ENCODE measurements at places on chromosomes 12 and 14.

DNA sequence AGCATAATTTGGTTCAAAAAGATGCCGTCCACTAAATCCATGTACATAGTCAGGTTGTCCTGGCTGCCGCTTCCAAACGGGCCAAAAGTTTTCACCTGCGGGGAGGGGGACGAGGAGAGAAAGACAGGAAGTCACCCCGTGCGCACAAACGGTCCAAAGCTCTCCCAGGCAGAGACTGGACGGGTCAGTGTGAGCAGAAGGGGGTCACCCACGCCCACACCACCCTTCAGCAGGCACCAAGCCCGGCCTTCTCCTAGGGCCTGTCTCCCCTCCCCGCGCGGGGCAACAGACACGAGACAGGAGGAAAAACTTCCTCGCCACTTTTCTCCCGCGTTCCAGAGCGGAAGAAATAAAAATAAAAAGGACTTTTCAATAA lies 888 bp downstream of the CCDC88C start:
- no peak for DNase-seq

DNA sequence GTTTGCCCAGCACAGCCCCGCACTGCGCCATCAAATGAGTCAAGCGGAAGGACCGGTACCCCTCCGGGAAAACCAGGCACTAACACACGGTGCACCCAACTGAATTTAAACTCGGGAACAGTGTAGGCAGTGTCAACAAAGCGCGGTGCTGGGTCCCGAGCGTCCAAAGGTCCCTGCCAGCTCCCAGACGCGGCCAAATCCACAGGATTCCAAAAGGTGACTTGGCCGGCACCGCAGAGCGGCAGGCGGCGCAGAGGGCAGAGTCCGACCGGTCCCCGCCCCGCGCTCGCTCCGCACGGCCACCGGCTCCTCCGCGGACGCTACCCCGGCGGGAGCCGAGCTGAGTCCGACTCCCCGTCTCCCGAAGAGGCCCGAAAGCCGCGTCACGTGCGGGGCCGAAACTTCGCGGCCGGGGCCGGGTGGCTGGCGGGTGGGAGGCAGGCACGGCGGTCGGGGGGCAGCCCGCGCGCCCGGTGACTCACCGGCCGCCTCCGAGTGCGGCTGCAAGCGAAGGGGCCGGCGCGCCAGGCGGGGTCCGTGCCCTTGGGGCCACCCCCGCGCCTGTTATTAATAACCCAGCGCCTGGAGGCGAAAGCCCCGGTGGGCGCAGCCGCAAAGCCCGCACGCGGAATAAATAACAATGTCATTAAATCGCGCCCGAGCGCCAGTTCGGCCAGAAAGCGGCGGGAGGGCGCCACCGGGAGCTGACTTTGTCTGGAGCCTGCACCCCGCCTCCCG lies 863 bp downstream of the DENND5B start:
- DNase-seq, result peak; percentile 57

- no peak for DNase-seq
These were observed 91.0 kb upstream of the MON2 start for GRCh38 chr12:62375603-62376002.

DNA sequence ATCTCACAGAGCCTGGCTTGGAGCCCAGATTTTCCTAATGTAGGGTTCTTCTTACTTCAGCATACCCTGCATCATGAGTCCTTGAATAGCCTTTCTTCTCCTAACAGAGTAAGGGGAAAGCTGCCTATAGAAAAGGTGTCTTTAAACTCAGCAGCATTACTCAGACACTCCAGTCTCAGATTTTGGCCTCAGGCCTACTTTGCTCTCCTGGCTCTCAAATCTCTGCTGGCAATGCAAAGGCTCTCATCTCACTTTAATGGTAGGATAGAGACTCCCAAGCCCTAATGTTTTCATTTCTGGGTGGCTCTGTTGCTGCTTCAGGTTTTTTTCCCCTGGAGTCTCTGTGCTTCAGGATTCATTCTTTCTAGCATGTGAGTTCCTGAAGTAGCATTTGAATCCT lies 9.1 kb upstream of the NKX2-8 start:
- peak; percentile 8 for DNase-seq
